ENCODE measurements at places on chromosomes 11 and 22.

- DNase-seq, result no peak
Observed at GRCh38 chr11:111450480-111451320, 61.5 kb downstream of the BTG4 start.

- DNase-seq, result no peak
Observed at GRCh38 chr11:57336111-57336666, 497 bp upstream of the SSRP1 start.

GRCh38 chr11:61954851-61955421, 4.8 kb downstream of the BEST1 start:
- DNase-seq, result peak; percentile 75

GRCh38 chr22:20441631-20442484, 4.2 kb upstream of the SCARF2 start:
- peak; percentile 63 for DNase-seq

GRCh38 chr22:32475468-32476010, 928 bp downstream of the FBXO7 start:
- DNase-seq, result peak; percentile 55

GRCh38 chr11:124768914-124769313, 6.8 kb upstream of the ESAM start:
- no peak for DNase-seq

GRCh38 chr11:88886796-88887195, 179.0 kb downstream of the GRM5 start:
- peak; percentile 42 for DNase-seq

DNA sequence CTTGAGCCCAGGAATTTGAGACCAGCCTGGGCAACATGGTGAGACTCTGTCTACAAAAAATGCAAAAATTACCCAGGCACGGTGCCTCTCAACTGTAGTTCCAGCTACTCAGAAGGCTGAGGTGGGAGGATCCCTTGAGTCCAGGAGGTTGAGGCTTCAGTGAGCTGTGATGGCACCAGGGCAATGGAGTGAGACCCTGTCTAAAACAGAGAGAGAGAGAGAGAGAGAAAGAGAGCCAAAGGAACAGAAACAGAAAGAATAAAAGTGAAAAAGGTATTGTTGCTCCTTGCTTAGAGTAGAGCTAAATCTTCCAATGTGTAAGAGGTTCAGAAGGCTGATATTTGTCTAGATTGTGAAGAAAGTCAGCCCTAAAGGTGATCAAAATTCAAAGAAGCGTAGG, 8.9 kb upstream of the ETS1 start:
- DNase-seq, result no peak

- DNase-seq, result no peak
Observed at GRCh38 chr11:124762105-124762623, at the start of gene ESAM. TSS of gene ESAM (minus strand) at chr11:124762290. CDS start at chr11:124762154, 136 bp downstream.

GRCh38 chr11:120925944-120926343, 98.0 kb upstream of the TBCEL start:
- DNase-seq, result no peak

GRCh38 chr11:61577383-61578118, 3.3 kb downstream of the SYT7 start:
- peak; percentile 86 for DNase-seq

- peak; percentile 74 for DNase-seq
Observed at GRCh38 chr11:43574949-43575912, 105.3 kb upstream of the HSD17B12 start.

DNA sequence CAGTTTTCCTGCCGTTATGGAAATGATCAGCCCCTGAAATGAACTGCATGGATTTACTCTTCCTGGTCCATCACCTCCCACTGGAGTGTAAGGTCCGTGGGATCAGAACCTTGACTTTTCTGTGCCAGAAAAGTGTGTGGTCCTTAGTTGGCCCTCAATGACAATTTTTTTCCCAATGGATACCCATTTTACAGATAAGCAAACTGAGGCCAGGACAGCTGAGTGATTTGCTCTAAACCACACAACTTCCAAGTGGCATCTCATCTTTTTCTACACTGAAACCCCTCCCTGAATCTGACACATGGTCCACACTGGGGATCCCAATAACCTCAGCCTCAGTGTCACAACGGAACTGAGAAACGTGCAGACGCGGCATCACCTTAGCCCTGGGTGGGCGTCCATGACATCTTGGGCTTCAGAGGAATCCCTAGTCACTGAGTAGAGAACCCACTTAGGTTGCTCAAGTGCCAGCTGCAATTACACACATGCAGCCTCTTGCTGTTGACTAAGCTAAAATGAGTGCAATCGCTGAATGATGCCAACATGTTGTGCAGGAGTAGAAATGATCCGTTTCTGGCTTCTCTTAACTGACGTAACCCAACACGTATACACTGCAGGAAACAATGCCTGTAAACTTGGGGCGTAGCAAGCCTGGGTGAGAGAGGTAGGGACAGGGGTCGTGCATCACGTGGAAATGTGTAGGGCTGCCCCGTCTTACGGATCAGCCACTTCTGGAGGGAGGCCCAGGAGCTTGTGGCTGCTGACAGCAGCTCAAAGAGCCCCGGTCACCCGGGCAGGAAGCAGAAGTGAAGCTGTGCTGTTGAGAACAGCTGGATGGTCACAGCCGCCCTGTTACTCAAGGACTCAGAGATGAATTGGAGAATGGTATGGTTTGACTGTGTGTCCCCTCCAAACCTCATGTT, 136.3 kb downstream of the SHANK2 start:
- DNase-seq, result no peak

GRCh38 chr11:90197377-90197776, 25.5 kb downstream of the CHORDC1 start:
- DNase-seq, result no peak

DNA sequence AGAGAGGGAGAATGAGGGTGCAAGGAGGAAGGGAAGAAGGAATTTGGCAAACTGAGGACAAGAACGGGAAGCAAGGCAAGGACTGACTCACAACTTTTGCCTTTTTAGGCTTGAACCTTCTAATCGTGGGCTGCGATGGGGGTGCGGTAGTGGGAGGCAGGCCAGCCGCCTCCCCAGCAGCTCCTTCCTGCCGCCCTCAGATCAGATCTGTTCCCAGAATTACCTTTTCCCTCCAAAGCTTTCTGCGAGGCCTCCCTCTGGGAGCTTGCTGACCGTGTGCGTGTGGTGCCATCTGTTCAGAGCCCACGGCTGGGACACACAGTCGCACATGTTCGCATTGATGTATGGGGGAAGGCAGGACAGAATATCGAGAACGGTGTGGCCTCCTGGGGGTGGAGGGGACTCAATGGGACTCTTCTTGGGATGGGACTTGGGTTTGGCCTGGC, 86.9 kb upstream of the PARVA start:
- no peak for DNase-seq

DNA sequence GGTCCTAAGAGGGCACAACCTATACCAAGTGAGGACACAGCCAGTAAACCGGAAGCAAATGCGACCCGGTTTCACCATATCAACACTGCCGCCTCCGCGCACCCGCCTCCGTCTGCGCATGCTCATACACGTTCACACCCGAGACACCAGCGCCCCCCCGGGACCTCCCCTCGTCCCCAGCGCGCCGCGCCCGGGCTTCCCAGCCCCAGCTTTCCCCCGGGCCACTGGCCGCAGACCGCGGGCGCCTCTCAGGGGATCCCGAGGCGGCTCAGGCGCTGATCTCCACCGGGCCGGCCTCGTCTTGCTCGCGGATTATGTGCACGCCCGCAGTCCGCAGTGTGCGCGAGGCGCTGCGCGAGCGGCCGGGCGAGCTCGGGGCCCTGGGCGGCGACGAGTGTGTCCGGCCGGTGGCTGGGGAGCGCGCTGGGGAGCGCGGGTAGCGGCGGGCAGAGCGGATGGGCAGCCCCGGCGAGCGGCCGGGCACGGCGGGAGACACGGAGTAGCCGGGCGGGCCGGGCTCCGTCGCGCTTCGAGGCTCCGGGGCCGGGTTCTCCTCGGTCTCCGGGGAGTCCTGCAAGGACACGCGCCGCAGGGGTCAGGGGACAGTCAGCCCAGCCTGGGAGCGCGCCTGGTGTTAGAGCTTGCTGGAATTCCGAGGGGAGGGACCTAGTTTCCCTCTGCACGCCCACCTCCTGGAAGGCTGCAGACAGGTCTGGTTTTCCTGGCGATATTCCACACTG, 2.0 kb downstream of the HEPN1 start:
- peak; percentile 83 for DNase-seq

DNA sequence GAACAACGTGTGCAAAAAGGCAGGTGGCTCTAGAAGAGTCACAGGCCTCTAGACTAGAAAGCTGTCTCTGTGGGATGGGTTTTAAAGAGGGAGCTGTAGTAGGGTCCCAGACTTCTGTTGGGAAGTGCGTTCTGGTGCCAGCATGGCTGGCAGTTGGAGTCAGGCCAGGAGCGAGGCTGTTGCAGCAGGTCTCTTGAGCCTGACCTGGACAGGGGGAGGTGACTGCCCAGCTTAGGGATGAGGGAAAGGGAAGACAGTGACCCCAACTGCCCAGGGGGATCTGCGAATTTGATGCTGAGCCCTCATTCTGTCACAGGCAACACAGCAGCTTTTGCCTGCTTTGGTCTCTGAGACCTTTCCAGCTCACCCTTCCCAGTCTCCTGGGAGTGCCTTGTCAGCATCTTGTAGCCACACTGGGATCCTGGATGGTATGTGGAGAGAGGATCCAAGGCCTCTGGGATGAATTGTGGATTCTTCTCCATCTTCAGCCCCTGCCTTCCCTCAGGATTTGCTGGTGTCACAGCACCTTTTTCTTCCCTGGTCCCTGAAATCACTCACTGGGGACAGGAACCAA, 3.4 kb downstream of the TSKU start:
- no peak for DNase-seq

DNA sequence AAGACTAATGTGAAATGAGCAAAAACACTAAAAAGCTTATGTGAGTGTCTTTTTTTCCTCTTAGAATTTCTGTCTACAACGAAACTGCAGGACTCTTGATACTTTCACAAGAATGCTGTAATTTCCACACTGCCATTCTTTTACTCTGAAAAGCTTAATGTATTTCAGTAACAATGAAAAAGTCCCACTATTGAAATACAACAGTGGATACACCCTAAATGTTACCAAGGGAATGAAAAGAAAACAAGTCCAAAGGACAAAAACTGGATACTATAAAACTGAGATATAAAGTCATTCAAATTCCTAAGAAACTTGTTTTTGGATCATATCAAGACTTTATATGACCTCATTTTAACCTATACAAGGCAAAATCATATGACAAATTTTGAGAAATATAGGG, 77.4 kb downstream of the SOX6 start:
- DNase-seq, result no peak

DNA sequence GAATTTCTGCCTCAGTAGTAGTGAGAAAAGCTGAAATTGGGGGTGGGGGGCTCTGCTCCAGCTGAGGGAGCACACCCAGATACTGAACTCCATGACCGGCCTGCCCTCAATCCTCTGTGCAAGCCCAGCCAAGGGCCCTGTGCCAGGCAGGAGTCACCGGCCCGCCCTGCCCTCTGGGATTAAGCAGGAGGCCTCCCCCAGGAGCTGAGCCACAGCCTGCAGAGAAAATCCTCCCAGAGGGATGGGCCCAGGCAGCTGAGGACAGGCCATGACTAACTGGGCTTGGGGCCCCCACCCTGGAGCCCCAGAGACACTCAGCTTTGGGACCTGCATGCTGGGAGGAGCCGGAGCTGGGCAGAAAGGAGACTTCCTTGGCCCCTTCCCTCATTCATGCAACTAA, 48.8 kb downstream of the MN1 start:
- DNase-seq, result no peak

GRCh38 chr11:95682552-95682951, 107.0 kb downstream of the FAM76B start:
- DNase-seq, result no peak

GRCh38 chr11:61869708-61870451, 21.5 kb downstream of the FADS3 start:
- DNase-seq, result peak; percentile 61

- no peak for DNase-seq
Observed at GRCh38 chr11:128868841-128869671, 2.0 kb upstream of the KCNJ1 start.

- DNase-seq, result peak; percentile 71
Observed at GRCh38 chr22:24775769-24776492, 1.4 kb upstream of the PIWIL3 start.
